Activated CD4-positive, alpha-beta T cell treated with anti-CD3 and anti-CD28 coated beads, Interleukin-2, amount 10 ng/mL, durations not matched to agents 7 days and 5 days (primary cell): ENCODE measurements at places on chromosomes 5 and 9. TPM values are rescaled to one million over a fixed set of nuclear protein-coding genes. Genes with fewer than 3 reads are reported as not detected.

Gene CCNI2
- 5.5 TPM for total RNA-seq

Gene TAF1L
- total RNA-seq, result not detected

DNA sequence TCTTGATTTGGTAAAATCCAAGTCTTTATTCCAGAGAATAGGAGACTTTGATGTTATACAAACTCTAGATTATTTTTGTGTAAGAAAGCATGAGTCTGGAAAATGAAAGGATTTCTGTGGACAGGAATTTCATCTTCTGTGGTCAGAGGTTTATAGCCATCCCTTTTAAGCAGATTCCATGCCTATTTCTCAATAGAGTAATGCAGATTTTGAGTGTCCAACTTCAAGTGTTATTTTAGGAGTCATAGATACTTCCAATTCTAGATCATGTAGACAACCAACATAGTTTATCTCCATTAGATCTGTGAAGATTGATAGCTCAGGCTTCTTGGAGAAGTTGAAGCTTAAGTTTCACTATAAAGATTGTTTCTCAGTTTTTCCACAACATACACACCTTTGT lies 379.7 kb downstream of the PSAT1 start:
- H3K27ac ChIP-seq, result no peak overlapping the region
- H3K4me1 ChIP-seq, result no peaks in the 10 kb centered on the region
- no peak overlapping the region for H3K4me3 ChIP-seq
- DNase-seq, result no peak

DNA sequence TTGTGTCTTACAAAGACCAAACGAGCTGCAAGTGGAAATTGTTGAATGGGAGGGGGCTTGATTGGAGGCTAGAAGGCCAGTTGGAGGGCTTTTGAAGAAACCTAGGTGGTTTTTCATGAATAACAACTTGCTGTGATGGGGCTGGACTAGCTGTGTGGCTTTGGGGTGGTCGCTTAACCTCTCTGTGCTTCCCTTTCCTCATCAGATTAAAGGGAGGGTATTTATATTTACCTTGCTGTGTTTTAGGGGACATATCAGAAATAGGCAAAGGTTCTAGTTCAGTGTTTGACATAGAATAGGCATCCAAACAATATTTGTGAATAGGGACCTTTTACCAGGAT lies 74.9 kb downstream of the ZNF618 start:
- no peak overlapping the region for H3K27ac ChIP-seq
- no peak for DNase-seq
- no peak overlapping the region for H3K4me3 ChIP-seq
- no peaks in the 10 kb centered on the region for H3K27me3 ChIP-seq
- no peaks in the 10 kb centered on the region for H3K4me1 ChIP-seq

GRCh38 chr9:2242831-2243330 lies 227.7 kb downstream of the SMARCA2 start:
- peaks cover 19% of the 10 kb centered on the region for H3K4me1 ChIP-seq
- no peaks in the 10 kb centered on the region for H3K36me3 ChIP-seq
- peak overlapping the region; percentile 58 for H3K4me3 ChIP-seq

Gene PHF24
- not detected for total RNA-seq

Gene SCGB3A2
- total RNA-seq, result not detected

- no peak overlapping the region for H3K27ac ChIP-seq
- no peaks in the 10 kb centered on the region for H3K4me1 ChIP-seq
- H3K36me3 ChIP-seq, result no peaks in the 10 kb centered on the region
- H3K4me3 ChIP-seq, result no peak overlapping the region
- no peaks in the 10 kb centered on the region for H3K27me3 ChIP-seq
Measured at GRCh38 chr5:9456435-9457042, 89.3 kb downstream of the SEMA5A start.

Gene CDKN2B-AS1
- total RNA-seq, result 5.6 TPM

Gene PCDHB16
- total RNA-seq, result not detected

- DNase-seq, result no peak
- H3K36me3 ChIP-seq, result peaks cover 13% of the 10 kb centered on the region
- H3K4me1 ChIP-seq, result peaks cover 3% of the 10 kb centered on the region
- H3K4me3 ChIP-seq, result no peak overlapping the region
- no peak overlapping the region for H3K27ac ChIP-seq
Measured at GRCh38 chr5:154966081-154966841, 25.4 kb downstream of the MRPL22 start.

DNA sequence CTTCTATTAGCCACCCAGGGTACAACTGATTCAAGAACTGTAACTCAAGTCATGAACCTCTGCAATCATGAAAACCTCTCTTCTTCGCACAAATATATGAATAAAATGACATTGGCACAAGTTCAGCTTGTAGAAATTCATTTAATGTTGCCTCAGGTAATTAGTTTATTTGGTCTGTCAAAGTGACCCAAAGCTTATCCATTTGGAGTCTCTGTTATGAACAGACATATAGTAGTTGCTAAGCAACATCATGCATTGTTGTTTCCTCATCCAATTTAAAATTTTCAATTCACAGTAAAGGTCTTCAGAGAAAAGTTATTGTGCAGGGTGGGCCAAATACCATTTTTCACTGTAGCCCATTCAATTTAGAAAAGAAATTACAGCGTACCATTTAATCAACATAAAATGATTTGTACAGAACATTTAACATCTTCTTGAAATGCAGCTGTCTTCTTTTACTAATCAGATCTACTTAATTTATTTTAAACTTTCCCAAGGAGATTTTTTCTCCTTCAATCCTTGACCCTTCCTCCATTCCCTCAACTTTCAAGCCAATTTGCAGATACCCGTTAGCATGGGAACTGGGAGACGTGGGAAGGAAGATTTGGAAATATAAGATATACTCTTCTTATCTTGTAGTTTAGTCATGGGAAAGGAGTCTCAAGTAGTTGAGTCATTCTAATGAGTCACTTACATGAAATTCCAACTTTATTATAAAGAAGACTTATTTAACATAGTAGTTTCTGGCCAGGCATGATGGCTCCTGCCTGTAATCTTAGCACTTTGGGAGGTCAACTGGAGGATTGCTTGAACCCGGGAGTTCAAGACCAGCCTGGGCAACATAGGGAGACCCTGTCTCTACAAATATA lies 231.3 kb downstream of the ATPSCKMT start:
- H3K27me3 ChIP-seq, result no peaks in the 10 kb centered on the region
- H3K4me3 ChIP-seq, result no peak overlapping the region
- H3K27ac ChIP-seq, result no peak overlapping the region
- H3K4me1 ChIP-seq, result no peaks in the 10 kb centered on the region
- no peaks in the 10 kb centered on the region for H3K36me3 ChIP-seq
- DNase-seq, result no peak

Gene SPINK9
- not detected for total RNA-seq

Gene CDKN2AIPNL
- 27.6 TPM for total RNA-seq

Gene CXCL14
- total RNA-seq, result not detected

Gene TRIM41
- total RNA-seq, result 34.7 TPM

- H3K4me1 ChIP-seq, result no peaks in the 10 kb centered on the region
- no peak overlapping the region for H3K27ac ChIP-seq
- no peak for DNase-seq
- H3K36me3 ChIP-seq, result no peaks in the 10 kb centered on the region
- no peak overlapping the region for H3K4me3 ChIP-seq
Measured at GRCh38 chr9:99451112-99451606, 229.1 kb downstream of the SEC61B start.

- H3K4me3 ChIP-seq, result peak overlapping the region; percentile 62
- peaks cover 35% of the 10 kb centered on the region for H3K4me1 ChIP-seq
- H3K27me3 ChIP-seq, result no peaks in the 10 kb centered on the region
- peak overlapping the region; percentile 83 for H3K27ac ChIP-seq
- H3K36me3 ChIP-seq, result no peaks in the 10 kb centered on the region
- no peak for DNase-seq
Measured at GRCh38 chr9:134406366-134407120, 80.3 kb downstream of the RXRA start.

GRCh38 chr5:65307088-65307487 lies 174.6 kb downstream of the ADAMTS6 start:
- no peaks in the 10 kb centered on the region for H3K36me3 ChIP-seq
- no peaks in the 10 kb centered on the region for H3K27me3 ChIP-seq
- H3K27ac ChIP-seq, result no peak overlapping the region
- H3K4me3 ChIP-seq, result no peak overlapping the region
- DNase-seq, result no peak

DNA sequence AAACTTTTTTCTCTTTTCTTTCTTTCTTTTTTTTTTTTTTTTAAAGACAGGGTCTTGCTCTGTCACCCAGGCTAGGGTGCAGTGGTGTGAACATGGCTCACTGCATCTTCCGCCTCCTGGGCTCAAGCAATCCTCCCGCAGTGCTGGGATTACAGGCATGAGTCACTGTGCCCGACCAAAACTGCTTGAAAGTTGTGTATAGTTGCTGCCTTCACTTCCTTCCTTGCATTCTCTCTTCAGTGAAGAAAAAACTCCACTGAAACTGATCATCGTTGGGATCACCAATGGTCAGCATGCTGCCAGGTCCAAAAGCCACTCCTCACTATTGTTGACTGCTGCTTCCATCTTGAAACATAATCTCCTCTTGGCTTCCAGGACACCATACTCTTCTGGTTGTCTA lies 66.6 kb upstream of the CTNNA1 start:
- DNase-seq, result no peak
- no peaks in the 10 kb centered on the region for H3K4me1 ChIP-seq
- no peak overlapping the region for H3K27ac ChIP-seq
- H3K36me3 ChIP-seq, result no peaks in the 10 kb centered on the region
- H3K4me3 ChIP-seq, result no peak overlapping the region
- H3K27me3 ChIP-seq, result peaks cover 44% of the 10 kb centered on the region

Gene STOML2
- 108 TPM for total RNA-seq

DNA sequence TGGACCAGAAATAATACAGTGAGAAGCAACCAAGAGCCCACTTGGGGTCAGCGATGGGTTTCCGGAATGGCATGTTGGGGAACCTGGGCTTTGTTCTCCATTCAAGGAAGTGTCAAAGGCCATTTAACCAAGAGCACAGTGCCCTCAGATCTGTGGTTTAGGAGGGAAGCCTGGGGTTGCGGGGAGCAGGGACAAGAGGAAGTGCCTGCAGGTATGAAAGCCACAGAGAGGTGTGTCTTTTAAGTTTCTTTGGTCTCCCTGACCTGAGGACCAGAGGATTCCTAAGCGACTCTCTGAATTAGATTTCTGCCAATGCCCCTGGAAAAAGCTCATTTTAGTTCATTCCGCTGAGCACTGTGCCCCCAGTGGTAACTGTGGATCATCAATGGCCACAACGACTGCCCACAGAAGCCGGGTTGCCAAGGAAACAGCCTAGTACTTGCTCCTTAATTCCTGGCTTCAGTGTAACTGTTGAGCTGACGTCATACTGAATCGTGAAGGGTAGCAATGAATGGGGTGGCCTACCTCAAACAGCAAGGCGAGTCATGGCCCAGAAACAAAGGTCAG lies 107.3 kb upstream of the SPIN1 start:
- H3K4me3 ChIP-seq, result peak overlapping the region; percentile 18
- no peaks in the 10 kb centered on the region for H3K27me3 ChIP-seq
- no peak overlapping the region for H3K27ac ChIP-seq
- peaks cover 14% of the 10 kb centered on the region for H3K4me1 ChIP-seq
- peak; percentile 26 for DNase-seq

Gene PCDHB13
- total RNA-seq, result not detected

Gene CYSRT1
- total RNA-seq, result 0.35 TPM

GRCh38 chr5:58932057-58932612 lies 349.3 kb downstream of the RAB3C start:
- H3K4me1 ChIP-seq, result peaks cover 27% of the 10 kb centered on the region
- H3K27me3 ChIP-seq, result no peaks in the 10 kb centered on the region
- no peak for DNase-seq

Gene MAMDC2
- total RNA-seq, result not detected

Gene TMEM171
- total RNA-seq, result not detected

Gene TMEM252
- not detected for total RNA-seq

DNA sequence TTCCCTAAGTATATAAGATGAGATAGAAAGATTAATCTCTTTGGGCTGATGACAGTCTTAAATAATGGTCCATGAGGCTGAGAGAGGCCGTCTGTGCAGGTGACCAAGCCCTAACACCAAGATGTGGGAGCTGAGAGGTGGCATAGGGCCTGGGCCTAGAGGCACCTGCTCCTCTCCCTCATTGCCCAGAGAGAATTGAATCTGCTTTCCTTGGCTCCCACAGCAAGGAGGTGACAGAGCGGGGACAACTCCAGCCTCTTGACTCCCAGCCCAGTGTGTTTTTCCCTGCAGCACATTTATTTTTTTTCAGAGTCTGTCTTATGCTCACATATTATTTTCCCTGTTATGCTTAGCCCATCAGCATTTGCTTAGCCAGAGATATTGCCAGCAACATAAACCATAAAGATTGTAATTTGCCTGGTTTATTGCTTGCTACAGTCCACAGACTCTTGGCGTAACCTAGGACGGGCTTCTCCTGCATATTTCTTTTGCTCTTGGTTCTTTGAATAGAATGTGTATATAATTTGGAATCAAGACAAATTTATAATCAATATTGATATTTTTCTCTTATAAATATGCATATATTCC lies 105.6 kb downstream of the NTRK2 start:
- H3K36me3 ChIP-seq, result no peaks in the 10 kb centered on the region
- H3K27me3 ChIP-seq, result no peaks in the 10 kb centered on the region
- DNase-seq, result no peak
- H3K27ac ChIP-seq, result no peak overlapping the region

DNA sequence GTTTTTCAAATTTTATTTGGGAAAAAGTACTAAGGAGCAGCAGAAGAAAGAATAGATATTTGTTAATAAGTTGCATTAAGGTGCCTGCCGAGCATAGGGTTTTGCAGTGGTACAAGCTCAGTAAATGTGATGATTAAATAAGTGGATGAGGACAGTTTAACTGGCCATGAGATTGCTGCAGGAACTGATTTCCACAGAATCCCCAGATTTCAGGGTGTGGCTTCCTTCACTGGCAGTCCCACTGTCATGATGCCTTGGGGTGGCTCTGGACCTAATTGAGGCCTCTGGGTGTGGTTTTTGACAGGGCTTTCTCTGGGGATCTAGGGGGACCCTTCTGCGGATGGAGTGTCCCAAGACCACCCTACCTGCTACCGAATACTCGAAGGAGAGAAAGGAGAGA lies 1.4 kb downstream of the PHF24 start:
- no peaks in the 10 kb centered on the region for H3K4me1 ChIP-seq
- DNase-seq, result no peak
- H3K27me3 ChIP-seq, result peaks cover 61% of the 10 kb centered on the region
- no peaks in the 10 kb centered on the region for H3K36me3 ChIP-seq
- no peak overlapping the region for H3K4me3 ChIP-seq
- H3K27ac ChIP-seq, result no peak overlapping the region

DNA sequence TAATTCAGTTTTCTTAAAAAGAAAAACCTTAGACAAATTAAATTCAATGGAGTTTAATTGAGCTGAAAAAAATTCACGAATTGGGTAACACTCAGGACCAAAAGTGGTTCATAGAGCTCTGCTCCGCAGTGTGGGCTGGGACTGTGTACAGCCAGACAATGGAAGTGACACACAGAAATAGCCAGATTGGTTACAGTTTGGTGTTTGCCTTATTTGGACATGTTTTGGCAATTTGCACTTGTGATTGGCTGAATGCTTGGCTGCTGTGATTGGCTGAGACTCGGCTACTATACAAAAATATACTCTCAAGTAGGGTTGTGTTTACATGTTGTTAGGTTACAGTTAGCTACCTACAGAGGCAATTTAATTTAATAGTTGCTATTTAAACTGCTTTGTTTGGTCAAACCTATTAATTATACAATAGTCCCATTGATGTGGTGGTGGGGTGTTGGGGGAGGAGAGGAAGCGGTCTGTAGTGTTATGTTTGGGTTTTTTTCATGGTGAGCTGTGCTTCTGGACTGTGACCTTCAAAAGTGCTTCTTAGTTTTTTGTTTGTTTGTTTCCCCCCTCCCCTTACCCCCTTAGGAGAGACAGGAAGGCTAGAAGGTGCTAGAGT lies 95.2 kb downstream of the CNTLN start:
- H3K27ac ChIP-seq, result no peak overlapping the region
- no peak overlapping the region for H3K4me3 ChIP-seq
- H3K4me1 ChIP-seq, result no peaks in the 10 kb centered on the region
- no peaks in the 10 kb centered on the region for H3K27me3 ChIP-seq
- DNase-seq, result no peak

Gene DMRTA1
- total RNA-seq, result not detected

Gene SV2C
- total RNA-seq, result 0.10 TPM
